Hematopoietic multipotent progenitor cell treated with erythropoietin and hydrocortisone succinate and interleukin-3 and kit ligand, for 6 days (in vitro differentiated cells): ENCODE measurements at places on chromosomes 4 and X.

GRCh38 chr4:67750691-67751090, 3.5 kb downstream of the GNRHR start:
- DNase-seq: no peak

- DNase-seq: no peak
These were observed 625.3 kb upstream of the PCDH7 start for GRCh38 chr4:30094887-30095286.

GRCh38 chr4:163548481-163549243, 54.2 kb downstream of the TMA16 start:
- DNase-seq: peak; percentile 80

DNA sequence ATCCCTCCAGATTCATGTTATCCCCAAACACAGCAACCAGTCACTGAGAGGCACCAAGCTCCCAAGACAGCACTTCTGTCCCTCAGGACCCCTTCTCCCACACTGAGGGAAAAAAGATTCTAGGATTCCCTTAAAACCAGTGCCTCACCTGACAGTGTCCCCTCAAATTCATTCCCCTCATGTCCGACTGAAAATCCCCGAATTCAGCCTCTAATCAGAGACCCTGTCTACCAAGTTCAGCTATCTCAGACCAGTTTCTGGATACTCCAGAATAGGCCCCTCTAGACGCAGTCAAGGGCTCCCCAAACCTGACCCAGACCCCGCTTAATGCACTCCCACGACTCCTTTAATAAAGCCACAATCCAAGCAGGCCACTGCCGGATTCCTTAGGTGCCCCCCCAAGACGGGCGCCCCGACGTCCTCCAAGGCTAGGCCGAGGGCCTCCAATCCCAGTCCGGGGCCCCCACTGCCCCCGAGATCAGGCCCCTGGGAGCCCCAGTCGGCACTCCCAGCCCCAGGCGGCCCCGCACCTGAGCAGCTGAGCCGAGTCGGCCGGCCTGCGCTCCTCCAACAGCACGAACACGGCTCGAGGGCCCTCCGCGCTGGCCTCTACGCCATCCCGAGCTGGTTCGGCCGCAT, 457 bp downstream of the TFE3 start:
- peak; percentile 6 for DNase-seq

DNA sequence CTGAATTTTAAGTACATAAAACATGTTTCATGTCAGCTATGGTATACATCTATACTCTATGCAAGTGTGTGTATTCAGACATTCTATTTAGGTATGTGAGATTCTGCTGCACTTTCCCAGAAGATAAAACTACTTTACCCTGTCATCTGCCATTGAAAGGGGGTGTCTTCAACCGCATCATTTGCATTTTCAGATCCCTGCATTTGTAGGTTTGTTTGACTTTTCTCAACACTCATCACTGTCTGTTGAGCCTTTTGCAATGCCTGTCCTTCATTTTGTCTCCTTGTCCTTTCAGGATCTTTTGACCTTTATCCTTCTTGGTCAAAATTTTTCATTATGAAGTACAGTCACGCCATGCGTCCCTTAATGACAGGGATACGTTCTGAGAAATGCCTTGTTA, 103.5 kb downstream of the TMA16 start:
- no peak for DNase-seq
